ENCODE measurements at places on chromosomes 11 and 22.

DNA sequence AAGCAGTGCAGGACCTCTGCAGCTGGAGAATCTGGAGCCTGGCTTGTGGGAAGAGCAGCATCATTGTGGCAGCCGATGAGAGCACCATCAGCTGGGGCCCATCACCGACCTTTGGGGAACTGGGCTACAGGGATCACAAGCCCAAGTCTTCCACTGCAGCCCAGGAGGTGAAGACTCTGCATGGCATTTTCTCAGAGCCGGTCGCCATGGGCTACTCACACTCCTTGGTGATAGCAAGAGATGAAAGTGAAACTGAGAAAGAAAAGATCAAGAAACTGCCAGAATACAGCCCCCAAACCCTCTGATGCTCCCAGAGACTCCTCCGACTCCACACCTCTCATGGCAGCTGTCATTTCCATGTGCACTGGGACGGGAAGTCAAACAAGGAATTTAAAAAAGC lies 35.6 kb downstream of the ASRGL1 start:
- DNase-seq, result no peak

DNA sequence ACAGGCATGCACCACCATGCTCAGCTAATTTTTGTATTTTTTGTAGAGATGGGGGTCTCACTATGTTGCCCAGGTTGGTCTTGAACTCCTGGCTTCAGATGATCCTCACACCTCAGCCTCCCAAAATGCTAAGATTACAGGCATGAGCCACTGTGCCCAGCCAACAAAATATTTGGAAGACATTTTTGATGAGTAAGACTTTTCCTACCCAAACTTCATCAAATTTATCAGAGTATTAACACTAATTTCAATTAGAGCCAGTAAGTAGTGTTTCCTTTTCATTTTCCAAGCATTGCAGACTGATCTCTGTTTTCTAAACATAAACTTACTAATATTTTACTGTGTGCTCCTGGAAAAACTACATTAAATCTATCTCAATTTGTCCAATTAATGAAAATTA lies 1.4 kb upstream of the CRTAM start:
- DNase-seq, result no peak

- no peak for DNase-seq
Observed at GRCh38 chr22:44396021-44396726, 83.4 kb upstream of the SHISAL1 start.

DNA sequence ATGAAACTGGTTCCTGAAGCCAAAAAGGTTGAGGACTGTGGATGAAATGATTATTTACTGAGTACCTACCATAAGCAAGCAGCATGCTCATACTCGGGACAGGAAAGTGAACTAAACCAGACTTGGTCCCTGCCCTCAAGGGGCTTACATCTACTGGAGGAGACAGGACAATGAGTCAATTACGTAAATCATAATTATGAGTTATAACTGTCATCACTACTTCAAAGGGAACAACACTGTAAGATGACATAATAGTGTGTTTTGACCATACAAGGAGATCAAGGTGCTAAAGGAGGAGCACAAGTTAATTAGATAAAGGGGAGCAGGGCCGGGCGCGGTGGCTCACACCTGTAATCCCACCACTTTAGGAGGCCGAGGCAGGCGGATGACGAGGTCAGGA lies 2.5 kb downstream of the FAM227A start:
- DNase-seq, result no peak

- DNase-seq, result no peak
Observed at GRCh38 chr11:59553323-59553722, 42.0 kb downstream of the OR4D9 start.

- DNase-seq, result no peak
Observed at GRCh38 chr11:41659985-41660384, 200.5 kb upstream of the LRRC4C start.

GRCh38 chr22:20159076-20159475 lies 8.2 kb upstream of the CCDC188 start:
- DNase-seq, result no peak

All from CD8-positive, alpha-beta memory T cell (primary cell).